ENCODE measurements at places on chromosomes 3 and 15.
A peak's percentile ranks its signal among the peaks of the same experiment; 100 is the strongest.

- H3K27me3 ChIP-seq = no peaks in the 10 kb centered on the region
- H3K27ac ChIP-seq = peak overlapping the region; percentile 46
- peaks cover 11% of the 10 kb centered on the region for H3K36me3 ChIP-seq
- peaks cover 45% of the 10 kb centered on the region for H3K4me1 ChIP-seq
Observed at GRCh38 chr3:64188810-64189560, 36.3 kb downstream of the PRICKLE2 start.

- H3K4me3 ChIP-seq = peak overlapping the region; percentile 65
- H3K27me3 ChIP-seq = no peaks in the 10 kb centered on the region
- no peak for DNase-seq
- peaks cover 50% of the 10 kb centered on the region for H3K4me1 ChIP-seq
- H3K36me3 ChIP-seq = peaks cover 13% of the 10 kb centered on the region
- peak overlapping the region; percentile 20 for H3K27ac ChIP-seq
Observed at GRCh38 chr15:96166223-96167200, 164.0 kb upstream of the NR2F2 start.

DNA sequence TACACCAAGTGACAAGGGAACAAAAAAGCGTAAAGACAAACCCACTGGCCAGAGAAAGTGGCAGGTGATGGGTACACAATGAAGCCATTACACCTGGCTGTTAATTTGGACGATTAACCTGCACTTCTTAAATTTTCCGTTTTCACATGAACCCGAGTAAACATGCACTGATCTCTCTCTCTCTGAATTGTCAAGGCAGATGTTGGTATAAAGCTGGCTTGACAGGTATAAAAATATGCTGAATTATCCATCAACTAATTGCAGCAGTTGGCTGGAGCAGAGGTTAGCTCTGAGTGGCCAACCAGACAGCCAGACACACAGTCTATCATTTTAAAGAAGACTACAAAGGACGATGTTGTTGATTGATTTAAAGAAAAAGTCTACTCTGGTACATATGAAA, 561.7 kb upstream of the ALCAM start:
- H3K27me3 ChIP-seq = no peaks in the 10 kb centered on the region
- H3K4me1 ChIP-seq = peaks cover 7% of the 10 kb centered on the region
- no peak for DNase-seq
- H3K27ac ChIP-seq = no peak overlapping the region
- no peaks in the 10 kb centered on the region for H3K36me3 ChIP-seq
- H3K4me3 ChIP-seq = no peak overlapping the region

GRCh38 chr15:50506121-50506520, 40.3 kb downstream of the USP50 start:
- H3K27me3 ChIP-seq = no peaks in the 10 kb centered on the region
- no peaks in the 10 kb centered on the region for H3K36me3 ChIP-seq
- H3K4me1 ChIP-seq = peaks cover 8% of the 10 kb centered on the region

- H3K27ac ChIP-seq = no peak overlapping the region
- DNase-seq = no peak
- H3K4me3 ChIP-seq = no peak overlapping the region
- H3K36me3 ChIP-seq = no peaks in the 10 kb centered on the region
- H3K27me3 ChIP-seq = no peaks in the 10 kb centered on the region
- H3K4me1 ChIP-seq = peaks cover 86% of the 10 kb centered on the region
Observed at GRCh38 chr3:32848215-32848614, 30.4 kb downstream of the TRIM71 start.

- peaks cover 21% of the 10 kb centered on the region for H3K4me1 ChIP-seq
- no peaks in the 10 kb centered on the region for H3K27me3 ChIP-seq
- H3K4me3 ChIP-seq = no peak overlapping the region
- peak overlapping the region; percentile 94 for H3K27ac ChIP-seq
- no peak for DNase-seq
Observed at GRCh38 chr15:40337597-40337996, 3.1 kb downstream of the CCDC9B start.

GRCh38 chr3:1374471-1374870, 281.6 kb downstream of the CNTN6 start:
- no peaks in the 10 kb centered on the region for H3K36me3 ChIP-seq
- no peak overlapping the region for H3K4me3 ChIP-seq
- peaks cover 6% of the 10 kb centered on the region for H3K4me1 ChIP-seq

DNA sequence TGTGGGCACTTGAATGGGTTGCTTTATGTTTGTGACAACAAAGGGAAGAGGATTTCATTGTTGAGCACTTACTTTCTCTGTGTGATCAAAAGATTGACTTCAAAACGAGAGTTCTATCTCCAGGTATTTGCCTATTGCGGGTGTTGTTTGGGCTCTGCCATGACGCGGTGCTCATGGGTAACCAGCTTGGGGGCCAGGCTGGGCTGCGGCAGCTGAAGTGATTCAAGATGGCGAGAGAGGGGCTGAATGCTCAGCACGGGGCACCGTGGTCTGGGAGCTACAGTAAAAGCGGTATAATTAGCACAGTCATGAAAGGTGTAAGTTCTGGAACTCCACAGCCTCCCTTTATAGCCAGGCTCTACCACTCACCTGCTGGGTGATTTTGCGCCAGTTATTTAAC, 31.0 kb upstream of the ADCY5 start:
- H3K4me3 ChIP-seq = no peak overlapping the region
- DNase-seq = no peak
- no peaks in the 10 kb centered on the region for H3K27me3 ChIP-seq
- no peaks in the 10 kb centered on the region for H3K36me3 ChIP-seq
- no peak overlapping the region for H3K27ac ChIP-seq

DNA sequence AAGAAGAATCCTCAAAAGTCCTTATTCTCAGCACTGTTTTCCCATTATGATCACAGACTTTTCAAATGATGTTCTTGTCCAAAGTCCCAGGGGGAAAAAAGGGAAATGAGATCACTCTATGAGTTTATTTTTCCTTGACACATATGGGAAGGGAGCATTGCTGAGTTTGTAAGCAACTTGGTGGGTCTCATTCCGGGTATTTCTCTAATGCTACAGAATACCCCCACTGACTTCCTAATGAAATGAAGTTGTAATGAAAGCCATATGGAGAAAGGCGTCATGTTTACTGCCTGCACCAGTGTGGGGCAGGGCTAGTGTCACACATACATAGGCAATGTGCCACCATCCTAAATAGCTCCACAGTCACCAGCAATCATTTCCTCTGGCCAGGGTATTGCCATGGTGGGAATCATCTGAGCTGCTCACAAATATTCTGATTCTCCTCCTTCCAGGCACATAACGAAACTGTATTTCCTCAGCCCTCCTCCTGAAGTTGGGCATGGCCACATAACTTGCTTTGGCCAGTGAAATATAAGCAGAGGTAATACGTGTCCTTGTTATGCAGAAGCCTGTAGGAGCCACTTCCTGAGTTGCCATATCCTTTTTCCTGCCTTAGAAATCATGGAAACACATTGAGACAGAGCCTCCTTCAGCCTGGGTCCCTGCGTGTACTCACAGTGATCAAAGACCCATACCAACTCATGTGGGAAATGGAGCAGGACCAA, 41.0 kb upstream of the C15orf61 start:
- no peak overlapping the region for H3K27ac ChIP-seq
- H3K4me1 ChIP-seq = no peaks in the 10 kb centered on the region
- H3K27me3 ChIP-seq = no peaks in the 10 kb centered on the region
- no peak for DNase-seq

- no peaks in the 10 kb centered on the region for H3K36me3 ChIP-seq
- peak overlapping the region; percentile 66 for H3K4me3 ChIP-seq
- H3K27ac ChIP-seq = peak overlapping the region; percentile 36
Observed at GRCh38 chr3:122988508-122988907, 39.1 kb downstream of the SEMA5B start.

DNA sequence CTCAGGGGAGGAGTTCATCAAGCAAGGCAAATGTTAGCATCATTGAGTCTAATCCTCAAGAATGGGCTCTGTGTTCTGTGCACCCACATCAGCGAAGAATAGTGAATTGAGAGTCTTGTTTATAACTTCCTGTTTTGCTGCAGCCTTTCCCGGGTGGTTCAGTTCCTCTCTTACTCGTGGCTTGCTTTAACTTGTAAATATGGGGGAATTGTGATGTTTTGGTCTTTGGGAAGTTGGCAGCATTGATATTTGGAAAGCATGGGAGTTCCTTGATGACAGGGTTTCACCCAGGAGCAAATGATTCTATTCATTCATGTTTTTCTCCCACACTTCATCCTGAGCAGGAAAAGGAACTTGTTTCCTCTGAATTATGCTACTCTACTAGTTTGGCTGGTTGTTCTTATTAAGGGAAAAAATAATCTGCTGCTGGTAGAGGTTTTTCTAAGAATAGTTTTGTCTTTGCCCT, 40.4 kb downstream of the GPD1L start:
- H3K4me1 ChIP-seq = peaks cover 35% of the 10 kb centered on the region
- H3K27me3 ChIP-seq = no peaks in the 10 kb centered on the region
- no peak for DNase-seq
- H3K4me3 ChIP-seq = peak overlapping the region; percentile 20
- H3K36me3 ChIP-seq = no peaks in the 10 kb centered on the region

- no peaks in the 10 kb centered on the region for H3K27me3 ChIP-seq
- no peak overlapping the region for H3K27ac ChIP-seq
- H3K4me1 ChIP-seq = peaks cover 28% of the 10 kb centered on the region
- no peak for DNase-seq
Observed at GRCh38 chr15:49179433-49180190, 9.6 kb downstream of the GALK2 start.

GRCh38 chr15:84634228-84634837, 19.8 kb downstream of the WDR73 start:
- no peak for DNase-seq
- peaks cover 31% of the 10 kb centered on the region for H3K4me1 ChIP-seq
- no peak overlapping the region for H3K27ac ChIP-seq
- peak overlapping the region; percentile 56 for H3K4me3 ChIP-seq
- H3K27me3 ChIP-seq = peaks cover 10% of the 10 kb centered on the region

DNA sequence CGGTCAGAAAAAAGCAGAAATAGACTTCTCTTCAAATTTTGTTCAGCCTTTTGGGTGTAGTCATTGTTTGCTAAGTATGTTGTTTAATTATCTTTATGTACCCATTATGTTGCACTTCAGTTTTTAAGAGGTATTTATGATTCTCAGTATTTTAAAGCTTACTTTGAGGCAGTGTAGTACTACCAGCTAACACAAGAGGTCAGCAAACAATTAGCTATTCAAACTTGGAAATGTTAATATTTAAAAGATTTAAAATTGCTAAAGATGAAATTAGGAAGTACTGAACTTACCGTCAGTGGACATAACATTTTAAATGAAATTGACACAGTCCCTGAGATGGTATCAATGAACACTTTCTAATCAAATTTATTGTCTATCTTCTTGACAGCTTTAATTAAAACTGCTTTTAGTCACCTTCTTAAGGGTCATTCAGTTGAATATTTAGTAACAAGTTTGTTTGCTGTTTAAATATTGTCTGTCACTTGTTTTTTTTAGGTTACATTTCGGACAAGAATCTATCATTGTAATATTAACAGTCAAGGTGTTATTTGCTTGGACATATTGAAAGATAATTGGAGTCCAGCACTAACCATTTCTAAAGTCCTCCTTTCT, 28.1 kb downstream of the NKIRAS1 start:
- no peak for DNase-seq
- no peaks in the 10 kb centered on the region for H3K27me3 ChIP-seq
- peaks cover 20% of the 10 kb centered on the region for H3K4me1 ChIP-seq

DNA sequence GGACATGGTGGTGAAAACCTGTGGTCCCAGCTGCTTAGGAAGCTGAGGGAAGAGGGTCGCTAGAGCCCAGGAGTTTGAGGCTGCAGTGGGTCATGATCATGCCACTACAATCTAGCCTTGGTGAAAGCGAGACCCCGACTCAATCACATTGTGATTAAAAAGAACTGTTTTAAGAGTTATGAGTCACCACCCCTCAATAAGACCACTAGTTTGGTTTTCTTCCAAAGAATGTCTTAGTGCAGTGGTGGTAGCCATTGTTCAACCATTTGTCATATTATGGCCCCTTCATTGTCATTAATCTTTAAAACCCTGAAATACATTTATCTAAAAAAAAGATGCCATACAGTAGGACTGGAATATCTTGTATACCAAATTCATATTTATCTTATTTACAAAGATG, 48.8 kb downstream of the BLM start:
- peaks cover 12% of the 10 kb centered on the region for H3K36me3 ChIP-seq
- DNase-seq = no peak
- no peak overlapping the region for H3K4me3 ChIP-seq
- no peak overlapping the region for H3K27ac ChIP-seq

GRCh38 chr3:33889394-33890039, 91.1 kb downstream of the PDCD6IP start:
- DNase-seq = no peak
- H3K4me1 ChIP-seq = no peaks in the 10 kb centered on the region
- H3K4me3 ChIP-seq = no peak overlapping the region
- H3K27ac ChIP-seq = no peak overlapping the region
- H3K36me3 ChIP-seq = no peaks in the 10 kb centered on the region

DNA sequence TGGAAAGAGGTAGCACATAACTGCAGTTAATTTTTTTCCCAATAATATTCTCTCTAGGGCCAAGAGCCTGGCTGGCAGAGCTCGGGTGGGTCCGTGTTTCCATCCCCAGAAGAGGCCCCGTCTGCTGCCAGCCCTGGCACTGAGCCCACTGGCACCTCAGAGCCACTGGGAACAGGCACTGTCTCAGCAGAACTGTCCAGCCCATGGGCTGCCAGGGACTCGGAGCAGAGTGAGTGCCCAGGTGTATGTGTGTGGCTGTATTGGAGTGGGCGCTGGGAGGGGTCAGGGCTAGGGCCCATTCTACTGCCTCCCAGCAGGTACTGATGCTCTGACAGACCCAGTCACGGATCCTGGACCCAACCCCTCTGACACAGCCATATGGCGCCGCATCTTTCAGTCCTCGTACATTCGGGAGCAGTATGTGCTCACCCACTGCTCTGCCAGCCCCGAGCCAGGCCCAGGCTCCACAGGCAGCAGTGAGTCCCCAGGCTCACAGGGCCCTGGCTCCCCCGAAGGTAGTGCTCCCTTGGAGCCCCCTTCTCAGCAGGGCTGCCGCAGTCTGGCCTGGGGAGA, 8.9 kb downstream of the VWA5B2 start:
- peaks cover 3% of the 10 kb centered on the region for H3K36me3 ChIP-seq
- H3K4me1 ChIP-seq = no peaks in the 10 kb centered on the region
- H3K27me3 ChIP-seq = peaks cover 30% of the 10 kb centered on the region
- H3K4me3 ChIP-seq = no peak overlapping the region

DNA sequence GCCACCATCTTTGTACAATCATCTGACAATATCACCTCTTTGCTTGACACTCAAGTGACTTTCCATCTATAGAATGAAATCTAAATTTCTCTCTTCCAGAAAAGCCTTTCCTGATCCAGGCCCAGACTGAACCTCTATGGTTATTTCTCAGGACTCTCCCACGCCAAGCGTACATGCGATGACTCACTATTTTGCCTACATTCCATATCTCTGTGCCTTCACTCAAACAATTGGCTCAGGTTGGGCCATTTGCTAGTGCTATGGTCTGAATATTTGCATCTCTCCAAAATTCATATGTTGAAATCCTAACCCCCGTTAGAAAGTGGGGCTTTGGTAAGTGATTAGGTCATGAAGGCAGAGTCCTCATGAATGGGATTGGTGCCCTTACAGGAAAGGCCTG, 43.9 kb downstream of the ST3GAL6 start:
- H3K4me3 ChIP-seq = no peak overlapping the region
- DNase-seq = no peak
- H3K4me1 ChIP-seq = peaks cover 10% of the 10 kb centered on the region
- no peak overlapping the region for H3K27ac ChIP-seq

DNA sequence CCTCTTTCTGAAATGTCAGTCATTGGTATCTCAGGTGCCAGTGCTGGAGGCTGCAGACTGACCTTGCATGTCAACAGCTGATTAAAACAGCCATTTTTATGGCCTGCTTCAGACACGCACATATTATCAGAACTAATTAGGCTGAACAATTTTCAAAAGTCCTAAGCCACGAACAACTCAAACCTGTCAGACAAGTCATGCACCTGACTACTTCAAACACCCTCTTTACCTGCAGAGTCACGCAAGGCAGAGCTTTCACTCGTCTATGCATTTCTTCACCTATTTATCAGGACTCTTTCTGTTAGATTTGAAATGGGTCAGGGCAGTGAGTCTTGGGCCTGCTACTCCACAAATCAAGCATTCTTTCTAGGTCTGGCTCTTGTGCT, 26.7 kb downstream of the CLK3 start:
- peaks cover 21% of the 10 kb centered on the region for H3K4me1 ChIP-seq
- no peaks in the 10 kb centered on the region for H3K27me3 ChIP-seq
- DNase-seq = no peak
